ENCODE measurements at places on chromosomes 2 and 18.

GRCh38 chr2:179201869-179202268 lies 62.8 kb downstream of the SESTD1 start:
- no peak for DNase-seq

DNA sequence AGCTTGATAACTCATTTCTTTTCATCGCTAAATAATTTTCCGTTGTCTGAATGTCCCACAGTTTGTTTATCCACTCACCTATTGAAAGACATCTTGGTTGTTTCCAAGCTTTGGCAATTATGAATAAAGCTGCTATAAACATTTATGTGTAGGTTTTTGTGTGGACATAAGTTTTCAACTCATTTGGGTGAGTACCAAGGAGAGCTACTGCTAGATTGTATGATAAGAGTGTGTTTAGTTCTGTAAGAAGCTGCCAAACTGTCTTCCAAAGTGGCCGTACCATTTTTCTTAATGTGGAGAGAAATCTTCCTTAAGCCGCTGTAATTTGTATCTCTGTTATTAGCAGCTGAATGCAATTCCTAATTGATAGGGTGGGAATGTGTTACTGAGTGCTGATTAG lies 11.4 kb upstream of the CTIF start:
- no peak for DNase-seq

DNA sequence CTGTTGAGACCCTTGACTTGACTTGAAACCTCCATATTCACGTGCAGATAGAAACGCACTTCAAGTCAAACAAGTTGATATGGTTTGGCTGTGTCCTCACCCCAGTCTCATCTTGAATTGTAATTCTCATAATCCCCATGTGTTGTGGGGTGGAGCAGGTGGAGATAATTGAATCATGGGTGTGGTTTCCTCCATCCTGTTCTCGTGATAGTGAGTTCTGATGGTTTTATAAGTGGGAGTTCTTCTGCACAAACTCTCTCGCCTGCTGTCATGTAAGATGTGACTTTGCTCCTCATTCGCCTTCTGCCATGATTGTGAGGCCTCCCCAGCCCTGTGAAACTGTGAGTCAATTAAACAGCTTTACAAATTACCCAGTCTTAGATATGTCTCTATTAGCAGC lies 21.4 kb downstream of the SLC3A1 start:
- no peak for DNase-seq

DNA sequence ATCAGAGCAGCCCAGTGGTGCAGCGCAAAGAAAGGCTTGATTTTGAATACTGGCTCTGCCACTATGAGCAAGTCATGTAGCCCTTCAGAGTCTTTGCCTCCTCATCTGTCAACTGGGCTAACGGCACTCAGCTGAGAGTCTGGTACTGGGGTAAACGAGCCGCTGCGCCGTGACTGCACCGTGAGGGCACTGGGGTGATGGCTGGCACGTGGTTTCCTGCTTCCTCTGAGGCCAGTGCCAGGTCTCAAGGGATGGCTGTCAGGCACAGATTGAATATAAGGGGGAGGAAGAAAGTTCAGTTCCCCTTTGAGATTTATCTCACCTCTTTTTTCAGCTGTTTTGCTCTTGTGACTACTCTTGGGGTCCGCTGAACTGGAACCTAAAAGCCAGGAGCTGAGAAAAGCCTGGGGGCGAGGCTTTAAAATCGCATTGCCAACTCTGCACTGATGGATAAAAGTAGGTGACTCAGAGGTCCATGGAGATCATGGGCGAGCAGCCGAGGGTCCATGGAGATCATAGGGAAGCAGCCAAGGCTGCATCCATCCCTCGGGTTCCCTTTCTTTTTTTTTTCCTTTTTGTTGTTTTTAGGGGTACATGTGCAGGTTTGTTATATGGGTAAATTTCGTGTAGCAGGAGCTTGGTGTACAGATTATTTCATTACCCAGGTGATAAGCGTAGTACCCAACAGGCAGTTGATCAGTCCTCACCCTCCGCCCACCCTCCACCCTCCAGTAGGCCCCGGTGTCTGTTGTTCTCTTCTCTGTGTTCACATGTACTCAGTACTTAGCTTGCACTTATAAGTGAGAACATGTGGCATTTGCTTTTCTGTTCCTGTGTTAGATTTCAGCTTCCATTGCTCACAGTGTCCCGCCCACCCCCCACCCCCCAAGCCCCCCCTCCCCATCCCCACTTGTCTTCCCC lies 114.3 kb downstream of the SPP2 start:
- DNase-seq: no peak

DNA sequence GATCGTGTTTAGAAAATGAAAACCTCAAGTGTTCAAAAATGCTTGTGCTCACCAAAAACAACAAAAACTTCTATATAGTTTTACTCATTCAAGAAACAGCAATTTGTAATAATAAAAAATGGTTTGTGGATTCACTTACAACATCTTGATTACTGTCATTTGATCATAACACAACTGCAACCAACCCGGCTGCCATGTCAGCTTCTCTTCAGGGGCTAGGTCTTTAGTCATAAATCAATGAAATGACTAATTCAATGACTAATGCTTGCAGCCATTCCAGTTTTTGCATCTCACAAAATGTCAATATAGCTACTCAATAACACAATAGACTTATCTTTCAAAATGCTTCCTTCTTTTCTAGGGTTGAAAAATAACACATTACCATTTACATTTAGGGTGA lies 128.0 kb downstream of the OLA1 start:
- DNase-seq: no peak

GRCh38 chr18:8063733-8064132 lies 496.6 kb downstream of the PTPRM start:
- DNase-seq: no peak

GRCh38 chr2:240236217-240237111 lies 96.0 kb upstream of the OTOS start:
- DNase-seq: peak; percentile 63

- no peak for DNase-seq
Measured at GRCh38 chr2:46067501-46068305, 229.5 kb upstream of the EPAS1 start.

DNA sequence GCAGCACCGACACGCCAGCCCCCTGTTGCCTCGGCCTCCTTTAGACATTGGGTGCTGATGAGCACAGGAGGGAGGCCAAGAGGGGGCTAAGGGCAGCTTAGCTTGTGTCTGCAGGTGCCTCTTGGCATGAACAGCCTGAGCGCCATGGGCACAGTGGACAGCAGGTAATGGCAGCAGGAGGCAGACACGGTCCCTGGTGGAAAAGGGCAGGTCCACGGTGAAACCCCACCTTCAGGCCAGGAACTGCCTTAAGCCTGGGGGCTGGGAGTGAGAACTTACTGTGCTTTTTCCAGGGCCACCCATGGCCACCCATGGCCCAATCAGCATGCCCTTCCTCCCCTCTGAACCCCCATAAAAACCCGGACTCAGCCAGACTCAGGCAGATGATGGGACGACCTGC lies 633.4 kb upstream of the TMEFF2 start:
- no peak for DNase-seq

DNA sequence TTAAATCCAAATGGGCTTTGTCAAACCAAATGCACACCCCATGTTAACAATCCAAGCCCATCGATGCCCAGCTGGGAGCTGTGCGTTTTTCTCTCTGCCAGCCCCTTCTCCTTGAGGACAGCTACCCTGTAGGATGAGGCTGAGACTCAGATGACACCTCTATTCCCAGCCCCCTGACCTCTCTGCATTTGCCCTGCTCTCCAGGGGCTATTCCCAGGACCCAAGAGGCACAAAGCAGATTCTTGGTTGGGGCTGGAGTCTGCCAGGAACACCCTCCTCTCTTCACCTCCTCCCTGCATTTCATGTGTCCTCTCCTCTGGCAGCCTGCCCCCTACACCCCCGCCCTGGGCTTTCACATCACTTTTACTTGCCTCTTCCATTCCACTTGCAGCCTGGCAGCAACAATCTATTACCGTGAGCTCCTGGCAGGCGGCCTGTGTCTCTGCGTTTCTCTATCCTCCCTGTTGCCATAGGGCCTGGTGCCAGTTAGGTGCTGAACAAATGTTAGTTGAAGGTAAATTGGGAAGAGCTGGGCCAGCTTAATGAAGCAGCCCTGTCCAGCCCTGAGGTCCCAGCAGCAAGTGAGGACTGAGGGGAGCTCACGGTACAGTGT lies 51.8 kb downstream of the ADD2 start:
- no peak for DNase-seq

DNA sequence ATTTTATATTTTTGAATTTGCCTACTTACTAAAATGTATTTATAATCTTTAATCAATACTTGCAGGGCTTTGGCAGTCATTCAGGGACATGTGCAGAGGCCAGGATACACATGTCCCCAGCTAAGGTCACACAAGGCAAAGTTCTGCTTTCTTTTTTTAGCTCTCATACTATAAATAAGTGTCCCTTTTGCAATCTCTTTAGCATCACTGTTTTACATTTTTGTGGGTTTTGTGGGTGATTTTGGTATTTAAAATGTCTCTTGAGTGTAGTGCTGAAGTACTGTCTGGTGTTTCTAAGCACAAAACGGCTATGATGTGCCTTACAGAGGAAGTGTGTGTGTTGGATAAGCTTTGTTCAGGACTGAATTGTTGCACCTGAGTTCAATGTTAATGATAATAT lies 309.0 kb upstream of the GULP1 start:
- no peak for DNase-seq

GRCh38 chr2:208370881-208371633 lies 35.5 kb upstream of the PTH2R start:
- no peak for DNase-seq

- no peak for DNase-seq
Measured at GRCh38 chr2:33505966-33506365, 29.5 kb downstream of the RASGRP3 start.

GRCh38 chr18:49225160-49225559 lies 235.3 kb downstream of the DYM start:
- no peak for DNase-seq

- DNase-seq: peak; percentile 63
Measured at GRCh38 chr2:128320192-128320905, 1.7 kb upstream of the HS6ST1 start.

DNA sequence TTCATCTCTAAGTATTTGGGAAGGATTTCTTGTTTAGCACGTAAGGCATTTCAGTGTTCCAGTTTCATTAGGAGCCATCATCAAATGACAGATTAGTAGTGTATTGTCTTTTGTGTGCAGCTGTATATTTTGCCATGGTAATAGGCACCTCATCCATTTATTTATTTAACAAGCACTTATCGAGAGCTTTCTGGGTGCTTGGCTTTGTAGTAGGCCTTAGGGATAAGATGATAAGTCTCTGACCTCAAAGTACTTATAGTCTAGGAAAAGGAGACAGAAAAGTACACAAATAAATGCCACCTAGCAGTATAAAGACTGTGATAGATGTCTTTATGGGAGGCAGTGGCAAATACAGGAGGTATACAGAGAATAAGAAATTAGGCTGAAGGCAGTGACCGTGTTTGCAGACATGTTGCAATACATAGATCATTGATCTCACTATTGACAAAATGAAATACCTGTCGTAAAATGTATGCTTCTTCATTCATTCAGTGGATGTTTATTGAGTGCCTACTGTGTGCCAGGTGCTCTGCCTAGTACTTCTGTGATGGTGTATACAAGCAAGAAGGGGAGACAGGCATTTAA lies 265.9 kb downstream of the SETBP1 start:
- DNase-seq: no peak

GRCh38 chr18:57440331-57441070 lies 5.3 kb downstream of the ONECUT2 start:
- no peak for DNase-seq

DNA sequence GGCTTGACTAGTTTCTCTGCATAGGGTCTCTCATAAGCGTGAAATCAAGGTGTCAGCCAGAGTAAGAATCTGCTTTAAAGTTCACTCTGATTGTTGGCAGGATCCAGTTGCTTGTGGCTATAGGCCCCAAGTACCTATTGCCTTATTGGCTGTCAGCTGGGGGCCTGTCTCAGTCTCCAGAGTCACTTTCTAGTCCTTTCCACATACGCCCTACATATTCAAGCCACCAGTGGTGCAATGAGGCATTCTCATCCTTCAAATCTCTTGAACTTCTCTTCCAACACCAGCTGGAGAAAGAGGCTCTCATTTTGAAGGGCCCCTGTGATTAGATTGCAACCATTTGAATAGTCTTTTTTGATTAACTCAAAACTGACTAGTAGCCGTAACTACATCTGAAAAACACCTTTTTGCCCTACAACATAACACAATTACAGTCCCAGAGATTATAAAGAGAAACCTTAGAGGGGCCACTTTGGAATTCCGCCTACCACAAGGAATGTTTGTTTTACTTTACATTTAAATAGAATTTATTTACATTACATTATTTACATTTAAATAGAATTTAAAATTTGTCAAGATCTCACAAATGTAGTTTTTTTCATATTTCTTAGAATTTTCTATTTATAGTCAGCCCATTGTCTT lies 520.1 kb downstream of the DSC3 start:
- DNase-seq: no peak

- DNase-seq: peak; percentile 68
Measured at GRCh38 chr18:62186499-62186773, 420 bp downstream of the PIGN start.

GRCh38 chr2:24493713-24494112 lies 2.7 kb downstream of the NCOA1 start:
- no peak for DNase-seq

- no peak for DNase-seq
Measured at GRCh38 chr2:236951830-236952475, 133.7 kb upstream of the COPS8 start.

DNA sequence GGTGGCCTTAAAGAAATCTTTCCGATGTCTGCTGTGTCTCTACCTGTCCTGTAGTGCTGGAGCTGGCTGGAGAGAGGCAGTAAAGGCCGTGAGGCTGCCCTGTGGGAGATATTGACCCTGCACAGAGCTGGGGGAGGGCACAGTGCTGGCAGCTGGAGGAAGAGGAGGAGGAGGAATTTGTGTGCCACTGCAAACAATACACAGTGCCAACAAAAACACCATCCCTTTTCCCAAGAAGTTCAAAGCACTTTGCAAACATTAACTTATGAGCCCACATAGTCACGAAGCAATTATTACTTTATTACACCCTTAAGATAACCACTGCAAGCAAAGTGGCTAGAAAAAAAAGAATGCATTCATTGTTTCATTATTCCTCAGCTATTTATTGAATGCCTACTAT lies 45.0 kb upstream of the CYTIP start:
- no peak for DNase-seq

DNA sequence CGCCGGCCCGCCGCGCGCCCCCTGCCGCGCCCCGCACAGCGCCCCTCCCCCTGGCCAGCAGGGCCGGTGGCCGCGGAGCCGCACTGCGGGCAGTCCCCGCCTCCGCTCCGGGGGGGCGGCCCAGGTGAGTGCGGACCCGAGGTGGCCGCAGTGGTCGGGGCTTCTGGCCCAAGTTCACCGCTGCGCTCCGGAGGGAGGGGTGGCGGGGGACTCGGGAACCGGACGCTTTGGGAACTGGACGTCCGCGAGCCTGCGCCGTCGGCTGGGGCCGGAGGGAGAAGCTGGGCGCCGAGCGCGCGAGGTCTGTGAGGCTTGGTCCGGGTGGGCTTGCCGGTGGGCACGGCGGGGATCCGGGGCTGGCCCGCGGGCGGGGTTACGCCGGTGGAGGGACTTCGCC lies 591 bp upstream of the LDLRAD4 start:
- DNase-seq: no peak

DNA sequence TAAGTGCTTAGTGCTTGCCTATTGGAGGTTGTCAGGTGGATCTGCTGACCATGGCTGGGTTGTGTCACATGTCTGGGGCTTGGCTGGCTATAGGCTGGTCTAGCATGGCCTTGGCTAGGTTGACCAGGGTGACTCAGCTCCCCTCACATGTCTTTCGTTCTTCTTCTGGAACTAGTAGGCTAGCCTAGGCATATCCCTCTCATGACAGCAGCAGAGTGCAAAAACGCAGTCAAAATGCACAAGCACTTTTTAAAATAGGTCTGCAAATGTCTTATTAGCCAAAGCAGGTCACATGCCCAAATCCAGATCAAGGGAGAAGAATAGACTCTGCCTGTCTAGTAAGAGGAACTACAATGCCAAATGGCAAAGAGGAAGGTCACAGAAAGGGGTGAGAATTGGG lies 179.7 kb upstream of the ACVR2A start:
- no peak for DNase-seq

Measured in ascending aorta (tissue), 2 donors.